ENCODE measurements at places on chromosomes 5 and 9.
A peak's percentile ranks its signal among the peaks of the same experiment; 100 is the strongest.

- no peaks in the 10 kb centered on the region for H3K4me1 ChIP-seq
- H3K4me3 ChIP-seq, result no peak overlapping the region
- DNase-seq, result peak; percentile 12
- no peaks in the 10 kb centered on the region for H3K36me3 ChIP-seq
Observed at GRCh38 chr5:153831973-153832372, 206.7 kb downstream of the FAM114A2 start.

DNA sequence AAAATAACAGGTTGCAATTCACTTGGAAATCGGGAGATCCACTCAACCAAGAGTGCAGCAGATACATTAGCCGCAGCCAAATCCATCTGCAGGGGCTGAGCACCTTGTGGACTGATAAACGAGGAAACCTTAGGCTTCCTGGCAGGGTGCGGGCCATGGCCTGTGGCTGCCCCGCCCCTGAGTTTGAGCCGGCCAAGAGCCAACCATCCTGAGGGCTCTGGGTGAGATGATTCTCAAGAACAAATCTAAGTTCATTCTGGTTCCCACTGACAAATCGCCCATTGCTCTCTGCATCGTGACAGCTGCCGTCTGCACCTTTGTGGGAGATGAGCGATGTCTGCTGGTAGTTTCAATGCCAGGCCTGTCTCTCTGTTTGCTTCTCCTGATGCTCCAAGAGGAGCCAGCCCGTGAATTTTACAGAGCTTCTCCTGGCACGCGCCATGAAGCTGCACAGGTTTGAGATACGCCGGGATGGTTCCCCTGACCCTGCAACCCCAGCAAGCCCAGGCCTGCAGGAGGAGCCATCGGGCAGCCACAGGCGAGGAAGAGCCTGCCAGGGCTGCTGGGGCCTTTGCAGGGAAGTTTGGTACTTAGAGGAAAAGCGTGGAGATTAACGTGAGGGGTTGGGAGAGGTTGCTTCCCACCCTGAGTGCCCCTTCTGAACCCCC, 154.0 kb downstream of the OLFM1 start:
- no peaks in the 10 kb centered on the region for H3K27me3 ChIP-seq
- H3K27ac ChIP-seq, result no peak overlapping the region

- no peak for DNase-seq
- no peaks in the 10 kb centered on the region for H3K4me1 ChIP-seq
- H3K27me3 ChIP-seq, result no peaks in the 10 kb centered on the region
- no peak overlapping the region for H3K27ac ChIP-seq
- H3K4me3 ChIP-seq, result no peak overlapping the region
Observed at GRCh38 chr5:35999547-35999946, 8.4 kb upstream of the UGT3A1 start.

- peaks cover 11% of the 10 kb centered on the region for H3K27me3 ChIP-seq
- H3K4me1 ChIP-seq, result peaks cover 6% of the 10 kb centered on the region
- H3K4me3 ChIP-seq, result peak overlapping the region; percentile 87
- H3K36me3 ChIP-seq, result no peaks in the 10 kb centered on the region
- no peak overlapping the region for H3K27ac ChIP-seq
Observed at GRCh38 chr5:149731332-149731616, 1.2 kb downstream of the PPARGC1B start.

GRCh38 chr5:65161655-65162054, 320.1 kb downstream of the ADAMTS6 start:
- no peaks in the 10 kb centered on the region for H3K27me3 ChIP-seq
- no peaks in the 10 kb centered on the region for H3K4me1 ChIP-seq
- DNase-seq, result no peak
- H3K36me3 ChIP-seq, result no peaks in the 10 kb centered on the region
- H3K4me3 ChIP-seq, result no peak overlapping the region

GRCh38 chr9:134720136-134720753, 78.6 kb downstream of the COL5A1 start:
- no peaks in the 10 kb centered on the region for H3K4me1 ChIP-seq
- no peak for DNase-seq
- H3K36me3 ChIP-seq, result no peaks in the 10 kb centered on the region
- no peaks in the 10 kb centered on the region for H3K27me3 ChIP-seq
- no peak overlapping the region for H3K4me3 ChIP-seq

- DNase-seq, result no peak
- H3K4me1 ChIP-seq, result peaks cover 3% of the 10 kb centered on the region
- H3K4me3 ChIP-seq, result no peak overlapping the region
- no peaks in the 10 kb centered on the region for H3K36me3 ChIP-seq
- no peaks in the 10 kb centered on the region for H3K27me3 ChIP-seq
Observed at GRCh38 chr9:73137914-73138313, 13.8 kb upstream of the ANXA1 start.

Data from thymus (tissue), 14 donors.